Lower leg skin (tissue), 4 donors: ENCODE measurements at places on chromosomes 11 and 22.
A peak's percentile ranks its signal among the peaks of the same experiment; 100 is the strongest.

GRCh38 chr22:25654676-25655075, 87.3 kb upstream of the MYO18B start:
- DNase-seq, result no peak

- DNase-seq, result no peak
These were observed 5.9 kb downstream of the MMP11 start for GRCh38 chr22:23778577-23778900.

DNA sequence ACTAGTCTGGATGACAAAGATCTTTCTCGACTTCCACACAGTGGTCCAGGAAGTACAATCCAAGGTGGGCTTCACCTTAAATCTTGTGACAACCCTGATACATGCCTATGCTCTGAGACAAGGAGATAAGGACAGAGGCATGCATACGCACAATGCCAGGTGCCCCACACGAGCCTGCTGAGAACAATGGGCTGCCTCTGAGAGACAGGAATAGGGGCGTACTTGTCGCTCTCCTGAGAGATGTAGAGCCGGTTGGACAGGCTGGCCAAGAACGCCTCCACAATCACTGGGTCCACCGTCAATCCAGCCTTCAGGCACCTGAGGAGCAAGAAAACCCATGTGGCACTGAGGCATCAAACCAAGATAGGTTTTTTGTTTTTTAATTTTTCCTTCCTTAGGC, 25.5 kb downstream of the SERPIND1 start:
- DNase-seq, result no peak

DNA sequence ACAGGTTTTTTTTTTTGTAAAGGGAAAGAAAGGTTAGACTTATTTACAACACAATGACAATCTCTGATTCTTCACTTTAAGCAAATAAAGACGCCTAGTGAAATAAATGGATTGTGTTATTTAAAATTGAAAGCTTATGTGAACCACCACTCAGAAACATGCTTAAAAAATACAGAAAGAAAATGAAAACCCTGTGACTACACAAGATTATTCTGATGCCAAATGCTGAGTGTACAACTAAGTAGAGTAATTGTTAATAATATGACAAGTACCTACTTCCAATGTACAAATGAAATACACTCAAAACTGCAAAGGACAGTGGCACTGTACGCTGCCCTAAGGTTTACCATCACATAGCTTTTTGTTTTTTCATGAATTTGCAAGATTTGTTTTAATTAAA, 1.0 kb downstream of the BLID start:
- no peak for DNase-seq

DNA sequence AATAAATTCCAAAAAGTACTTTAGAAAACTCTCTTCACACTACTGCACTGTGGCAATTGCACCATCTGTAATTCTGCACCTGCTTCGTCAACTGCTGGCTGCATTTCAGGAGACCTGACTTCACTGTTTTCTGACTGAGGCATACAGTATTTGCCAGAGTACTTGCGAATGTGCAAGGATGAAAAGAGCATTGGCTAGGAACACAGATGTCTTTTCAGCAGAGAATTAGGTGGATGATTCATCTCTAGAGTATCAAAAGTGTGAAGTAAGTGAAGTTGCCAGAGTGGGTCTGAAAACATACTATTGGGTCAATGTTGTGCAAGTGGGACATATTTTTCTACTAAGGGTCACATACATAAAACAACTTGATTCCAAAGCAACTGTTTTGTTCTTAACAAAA, 427.5 kb upstream of the CCDC90B start:
- no peak for DNase-seq

DNA sequence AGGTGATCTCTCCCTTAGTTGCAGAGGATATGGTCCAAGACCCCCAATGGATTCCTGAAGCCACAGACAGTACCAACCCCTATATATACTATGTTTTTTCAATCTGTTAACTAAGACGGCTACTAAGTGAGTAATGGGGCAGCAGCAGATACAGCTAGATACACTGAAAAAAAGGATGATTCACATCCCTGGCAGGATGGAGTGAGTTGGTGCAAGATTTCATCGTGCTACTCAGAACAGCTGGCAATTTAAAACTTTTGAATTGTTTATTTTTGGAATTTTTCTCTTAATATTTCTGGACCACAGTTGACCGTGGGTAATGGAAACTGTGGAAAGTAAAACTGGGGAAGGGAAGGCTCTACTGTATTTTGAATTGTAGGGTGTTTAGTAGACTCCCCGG, 17.0 kb upstream of the TMEM218 start:
- no peak for DNase-seq

GRCh38 chr11:3810951-3811350, 2.6 kb downstream of the PGAP2 start:
- DNase-seq, result no peak

- no peak for DNase-seq
These were observed 7.5 kb upstream of the CTSD start for GRCh38 chr11:1771273-1771672.

DNA sequence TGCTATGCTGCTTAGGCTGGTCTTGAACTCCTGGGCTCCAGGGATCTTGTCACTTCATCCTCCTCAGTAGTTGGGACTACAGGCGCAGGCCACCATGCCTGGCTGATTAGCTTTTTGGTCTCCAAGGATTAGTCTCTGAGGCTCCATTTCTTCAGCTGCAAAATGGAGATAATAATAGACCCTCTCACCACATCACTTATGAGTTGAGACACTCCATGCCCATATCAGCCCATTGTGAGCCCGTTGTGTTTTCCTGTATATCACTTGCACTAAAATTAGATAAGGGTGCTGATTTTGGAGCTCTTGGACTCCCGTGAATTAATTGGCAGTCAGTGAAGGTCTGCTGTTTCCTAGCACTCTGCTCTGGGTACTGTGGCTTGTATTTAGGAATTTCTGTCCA, 36.0 kb downstream of the DEPDC5 start:
- DNase-seq, result no peak

DNA sequence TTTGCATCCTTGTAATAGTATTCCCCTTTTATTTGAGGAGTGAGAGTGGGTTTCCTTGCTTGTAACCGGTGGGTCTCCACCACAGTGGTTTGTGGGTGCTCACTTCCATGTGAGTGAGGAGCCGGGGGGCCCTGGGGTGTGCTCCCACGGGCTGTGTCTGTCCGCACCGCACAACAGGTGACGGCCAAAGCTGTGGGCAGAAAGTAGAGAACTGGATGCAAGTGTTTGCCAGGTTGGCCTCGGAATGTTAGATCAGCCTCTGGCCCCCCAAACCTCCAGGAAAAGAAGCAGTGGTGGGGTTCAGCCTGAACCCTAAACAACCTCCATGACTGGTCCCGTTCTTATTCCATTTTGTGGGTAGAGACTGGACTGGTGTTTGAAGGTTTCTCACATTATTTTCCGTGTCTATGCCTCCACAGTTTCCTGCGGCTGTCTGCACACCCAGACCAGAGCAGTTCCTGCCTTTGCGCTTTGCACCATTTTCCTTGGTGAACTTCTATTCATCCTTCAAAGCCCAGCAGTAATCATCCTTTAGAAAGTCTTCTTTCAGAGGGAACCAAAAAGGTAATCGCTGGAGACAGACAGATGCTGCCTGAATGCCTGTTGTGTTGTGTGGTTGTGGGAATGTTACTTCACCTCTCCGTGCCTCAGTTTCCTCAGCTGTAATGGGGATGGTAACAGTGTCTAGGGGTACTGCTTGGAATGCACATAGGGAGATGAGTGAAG, 77.2 kb downstream of the MYEOV start:
- DNase-seq, result no peak

GRCh38 chr11:46300270-46300669, 22.8 kb downstream of the CREB3L1 start:
- DNase-seq, result no peak

DNA sequence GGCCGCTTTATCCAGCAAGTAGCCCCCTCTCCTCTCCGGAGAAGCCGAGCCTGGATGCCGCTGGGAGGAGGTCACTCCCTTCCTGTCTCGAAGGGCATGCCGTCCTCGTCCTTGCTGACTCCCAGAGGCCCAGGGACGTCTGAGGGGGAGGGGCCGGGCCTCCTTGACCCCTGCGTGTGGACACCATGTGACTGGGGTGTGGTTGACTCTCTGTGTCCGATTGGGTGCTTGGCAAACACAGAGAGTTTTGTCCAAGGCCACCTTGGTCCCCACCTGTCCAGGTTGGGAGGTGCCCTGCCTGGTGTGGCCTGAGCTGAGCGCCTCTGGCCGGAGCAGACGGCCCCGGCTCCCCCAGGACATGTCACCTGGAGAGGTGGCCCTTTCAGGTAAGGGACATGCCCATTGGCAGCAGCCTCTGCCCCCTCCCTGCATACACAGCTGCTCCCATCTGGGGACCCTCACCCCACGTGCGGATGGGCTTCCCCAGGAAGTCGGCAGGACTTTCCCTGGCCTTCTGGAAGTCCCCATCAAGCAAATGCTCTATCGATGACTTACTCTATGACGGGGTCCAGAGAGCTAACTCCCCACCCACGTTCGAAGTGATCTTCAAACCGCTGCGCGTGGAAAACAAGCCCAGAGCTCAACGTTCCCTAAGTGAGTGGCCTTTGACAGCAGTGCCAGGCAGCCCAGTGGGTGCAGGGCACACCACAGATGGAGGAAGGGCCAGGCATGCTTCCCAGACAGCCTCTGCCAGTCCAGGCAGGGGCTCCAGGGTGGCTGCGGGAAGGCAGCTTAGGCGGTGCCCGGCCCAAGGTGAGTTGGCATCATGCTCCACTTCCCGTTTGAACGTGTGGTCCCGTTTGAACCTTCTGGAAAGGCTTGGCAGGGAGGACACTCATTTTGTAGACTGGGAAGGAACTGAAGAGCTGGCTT, at the start of gene SMIM38:
Gene SMIM38, plus strand, starts transcription at position 634 of the 933 bp plus-strand sequence. CDS start 1,912 bp downstream, outside the sequence.
- no peak for DNase-seq

DNA sequence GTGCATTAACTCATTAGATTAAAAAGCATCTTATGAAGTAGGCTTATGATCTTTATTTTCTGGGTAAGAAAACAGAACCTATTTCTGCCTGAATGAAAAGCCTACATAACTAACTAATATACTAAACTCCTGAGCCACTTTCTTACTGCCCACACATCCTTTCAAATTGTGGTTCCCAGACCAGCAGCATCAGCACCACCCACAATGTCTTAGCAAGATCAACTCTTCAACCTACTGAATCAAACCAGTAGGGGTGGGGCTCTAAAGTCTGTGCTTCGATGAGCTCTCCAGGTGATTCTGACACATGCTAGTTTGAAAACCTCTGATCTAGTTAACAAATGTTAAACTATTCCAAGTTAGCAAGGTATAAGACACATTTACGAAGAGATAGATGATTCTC, 462.4 kb downstream of the DLG2 start:
- DNase-seq, result no peak

- no peak for DNase-seq
These were observed 9.4 kb downstream of the IGF2 start for GRCh38 chr11:2129699-2130366.

DNA sequence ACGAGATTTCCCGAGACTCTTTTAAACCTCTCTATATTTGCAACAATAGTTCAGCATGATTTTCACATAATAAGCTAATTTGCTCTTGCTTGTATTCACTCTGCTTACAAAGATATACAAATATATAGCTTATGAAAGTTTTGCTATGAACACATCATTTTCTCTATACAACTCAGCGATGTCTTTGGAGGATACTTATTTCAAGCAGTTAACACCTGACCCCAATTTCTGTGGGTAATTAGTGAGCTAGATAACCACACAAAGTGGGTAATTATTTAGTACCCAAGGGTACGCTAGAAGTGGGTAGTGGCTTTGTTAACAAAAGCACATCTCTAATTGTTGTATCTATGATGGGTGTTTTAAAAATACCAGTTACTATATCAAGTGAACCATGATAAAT, 12.3 kb downstream of the BLID start:
- DNase-seq, result no peak

DNA sequence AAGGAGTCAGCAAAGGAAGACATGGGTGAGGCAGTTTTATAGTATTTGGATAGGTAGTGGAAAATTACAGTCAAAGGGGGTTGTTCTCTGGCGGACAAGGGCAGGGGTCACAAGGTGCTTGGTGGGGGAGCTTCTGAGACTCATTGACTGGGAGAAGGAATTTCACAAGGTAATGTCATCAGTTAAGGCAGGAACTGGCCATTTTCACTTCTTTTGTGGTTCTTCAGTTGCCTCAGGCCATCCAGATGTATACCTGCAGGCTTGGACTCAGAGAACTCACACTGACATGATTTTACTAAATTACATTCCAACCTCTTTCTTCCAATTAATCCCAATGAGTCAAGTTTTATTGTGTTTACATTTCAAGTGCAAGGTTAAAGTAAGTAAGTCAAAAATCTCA, 240.5 kb upstream of the API5 start:
- no peak for DNase-seq

- DNase-seq, result no peak
These were observed 15.6 kb upstream of the CHRNA10 start for GRCh38 chr11:3686751-3687150.

- DNase-seq, result no peak
These were observed 256.9 kb upstream of the CTSC start for GRCh38 chr11:88594274-88594950.

GRCh38 chr11:121930004-121930965, 185.7 kb downstream of the BLID start:
- DNase-seq, result no peak

GRCh38 chr11:70367071-70367470, 31.3 kb upstream of the CTTN start:
- no peak for DNase-seq

DNA sequence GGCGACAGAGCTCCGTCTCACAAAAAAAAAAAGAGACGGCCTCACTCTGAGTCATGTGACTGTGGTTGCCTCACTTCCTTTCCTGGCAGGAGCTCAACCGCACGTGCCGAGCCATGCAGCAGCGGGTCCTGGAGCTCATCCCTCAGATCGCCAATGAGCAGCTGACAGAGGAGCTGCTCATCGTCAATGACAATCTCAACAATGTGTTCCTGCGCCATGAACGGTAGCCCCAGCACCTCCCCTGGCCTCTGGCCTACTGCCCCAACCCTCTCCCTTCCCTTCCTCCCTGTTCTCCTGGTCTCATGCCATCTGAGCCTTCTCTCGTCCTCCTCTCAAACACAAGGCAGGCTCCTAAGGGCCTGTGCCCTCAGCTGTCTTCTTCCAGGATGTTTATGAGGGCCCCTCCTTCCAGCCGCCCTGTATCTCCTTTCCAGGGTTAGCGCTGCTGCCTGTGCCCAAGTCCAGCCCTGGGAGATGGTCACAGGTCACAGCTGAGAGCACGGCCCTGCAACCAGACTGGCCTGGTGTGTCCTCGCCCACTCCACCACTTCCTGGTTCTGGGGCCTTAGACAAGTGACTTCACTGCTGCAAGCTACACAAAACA, 30.7 kb downstream of the TOM1 start:
- DNase-seq, result peak; percentile 89

DNA sequence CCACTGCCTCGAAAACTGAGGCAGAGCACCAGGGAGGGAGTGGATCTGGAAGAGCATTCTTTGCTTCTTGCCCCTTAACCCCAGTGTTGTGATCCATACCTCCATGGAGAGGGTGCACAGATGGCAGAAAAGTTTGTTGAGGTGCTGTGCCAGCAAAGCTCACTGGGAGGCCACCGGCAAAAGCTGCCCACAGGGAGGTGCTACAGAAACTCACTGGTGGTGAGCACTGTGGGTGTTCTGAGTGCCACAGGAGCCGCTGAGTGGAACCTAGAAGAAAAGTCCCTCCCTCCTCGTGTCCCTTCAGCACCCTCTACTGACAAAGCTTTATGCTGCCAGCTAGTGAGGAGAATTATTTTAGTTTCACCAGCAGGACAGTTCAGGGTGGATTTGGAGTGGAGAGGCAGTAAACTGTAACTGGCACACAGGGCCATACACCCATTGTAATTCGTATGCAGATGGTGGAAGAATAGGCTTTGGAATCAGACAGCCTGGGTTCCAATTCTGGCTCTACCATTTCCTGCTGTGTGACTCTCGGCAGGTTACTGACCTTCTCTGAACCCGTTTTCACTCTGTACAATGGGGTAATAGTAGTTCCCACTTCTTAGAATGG, 84.6 kb downstream of the SWAP70 start:
- DNase-seq, result no peak

- no peak for DNase-seq
These were observed 44.6 kb upstream of the WNT7B start for GRCh38 chr22:46021577-46021976.
